ENCODE measurements at places on chromosomes 16 and 17.

- DNase-seq: no peak
These were observed 29.4 kb upstream of the PRKCA start for GRCh38 chr17:66272811-66273585.

GRCh38 chr16:5062790-5063765 is 2.7 kb downstream of the C16orf89 start:
- DNase-seq: no peak

DNA sequence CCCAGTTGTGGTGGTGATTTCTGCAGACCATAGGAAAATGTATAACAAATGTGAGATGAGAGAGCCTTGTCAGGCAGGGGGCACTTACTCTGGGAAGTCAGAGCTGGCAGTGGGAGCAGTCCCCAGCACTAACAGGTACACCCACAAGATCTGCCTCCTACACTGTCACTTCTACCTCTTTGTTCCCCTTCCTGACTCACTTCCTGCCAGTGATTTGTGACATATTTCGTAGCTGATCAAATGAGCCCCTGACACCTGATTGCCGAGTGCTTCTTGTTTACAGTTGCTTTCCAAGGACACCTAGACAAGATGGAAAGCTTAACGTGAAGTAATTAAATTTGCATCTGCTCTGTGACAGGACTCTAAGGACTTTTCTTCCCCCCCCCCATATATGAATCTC is 40.5 kb downstream of the FTO start:
- no peak for DNase-seq

DNA sequence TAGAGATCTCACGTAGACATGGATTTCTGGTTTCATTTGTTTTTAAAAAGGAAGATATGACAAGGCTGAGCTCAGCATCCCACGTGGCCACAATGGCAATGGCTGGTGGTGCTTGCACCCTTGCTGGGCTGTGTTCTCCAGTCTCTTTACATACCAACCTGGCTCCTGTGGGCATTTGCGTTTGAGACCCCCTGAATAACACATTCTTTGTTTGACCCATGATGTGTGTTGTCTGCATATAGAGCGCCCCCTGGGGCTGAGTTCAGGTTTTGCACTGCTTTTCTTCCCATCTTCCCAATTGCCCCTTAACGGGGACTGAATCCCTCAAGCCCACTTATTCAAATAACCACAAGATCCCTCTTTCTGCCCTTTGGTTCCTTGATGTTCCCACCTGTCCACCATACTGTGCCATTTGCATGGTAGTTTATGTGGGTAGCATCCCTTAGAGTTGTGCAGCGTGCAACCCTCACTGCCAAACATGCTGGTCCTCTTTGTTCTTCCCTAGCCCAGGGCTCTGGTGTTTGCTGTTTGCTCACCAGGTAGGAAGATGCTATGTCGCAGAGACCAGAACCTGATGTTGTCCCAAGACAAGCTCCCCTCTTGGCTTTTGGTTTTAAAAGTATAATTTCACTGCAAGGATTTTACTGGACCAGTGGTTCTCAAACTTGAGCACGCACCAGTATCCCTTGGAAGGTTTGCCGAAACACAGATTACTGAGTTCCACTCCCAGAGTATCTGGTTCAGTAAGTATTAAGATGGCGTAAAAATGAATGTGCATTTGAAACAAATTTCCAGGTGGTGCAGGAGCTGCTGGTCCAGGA is 38.5 kb upstream of the NKD1 start:
- peak; percentile 77 for DNase-seq

- DNase-seq: no peak
These were observed 127.2 kb downstream of the AXIN2 start for GRCh38 chr17:65434251-65434650.

DNA sequence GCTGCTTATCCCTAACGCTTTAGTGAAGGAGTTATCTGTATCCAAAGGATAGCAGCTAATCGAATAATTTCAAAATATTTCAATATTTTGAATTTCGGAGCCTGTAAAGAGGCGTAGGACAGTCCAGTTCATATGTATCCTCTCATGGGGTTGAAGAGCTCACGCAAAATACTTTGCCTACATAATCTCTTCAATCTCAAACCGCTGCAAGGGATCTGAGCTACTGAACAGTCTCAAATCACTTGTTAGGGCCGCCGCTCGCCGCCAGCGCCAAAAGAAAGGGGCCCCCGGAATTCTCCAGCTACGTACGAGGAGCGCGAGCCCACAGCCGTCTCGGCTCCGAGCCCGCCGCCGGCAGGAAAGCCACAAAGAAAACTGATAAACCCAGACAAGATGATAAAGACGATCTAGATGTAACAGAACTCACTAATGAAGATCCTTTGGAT is 601 bp upstream of the RFWD3 start:
- DNase-seq: peak; percentile 77

DNA sequence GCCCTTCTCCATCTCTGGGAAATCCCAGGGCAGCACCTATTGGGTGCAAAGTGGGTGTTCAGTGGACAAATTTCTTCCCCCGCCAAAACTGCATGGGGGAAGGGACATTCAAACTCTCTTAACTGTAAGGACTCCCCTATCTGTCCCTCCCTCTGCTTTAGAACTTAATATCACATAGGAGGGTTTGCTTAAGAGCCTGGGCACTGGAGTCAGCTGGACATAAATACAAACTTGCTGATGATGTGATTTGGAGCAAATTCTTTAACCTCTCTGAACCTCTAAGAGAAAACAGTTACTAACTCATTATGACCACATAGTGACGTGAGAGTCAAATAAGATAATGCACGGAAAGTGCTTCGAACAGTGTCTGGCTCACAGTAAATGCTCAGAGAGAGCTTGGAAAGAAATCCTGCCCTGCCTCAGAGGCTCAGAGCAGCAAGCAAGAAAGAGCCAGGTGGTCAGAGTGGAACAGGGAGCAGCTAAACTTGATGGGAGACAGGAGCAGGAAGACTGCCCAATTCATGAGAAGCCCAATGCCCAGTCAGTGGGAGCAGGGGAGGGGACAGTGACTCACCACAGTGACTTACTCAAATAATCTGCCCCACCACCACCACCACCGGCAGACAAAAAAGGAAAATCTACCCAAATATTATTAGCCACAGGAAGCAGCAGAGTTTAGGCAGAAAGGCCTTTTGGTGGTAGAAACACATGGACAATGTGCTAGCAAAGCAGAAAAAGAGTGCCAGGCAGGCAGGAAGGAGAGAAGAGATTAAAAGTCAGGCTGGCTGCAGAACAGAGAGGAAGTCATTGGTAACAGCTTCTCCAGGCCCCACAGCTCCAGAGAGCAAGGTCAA is 23.9 kb upstream of the CCL1 start:
- peak; percentile 50 for DNase-seq

GRCh38 chr17:72387969-72388368 is 267.1 kb downstream of the SOX9 start:
- no peak for DNase-seq

DNA sequence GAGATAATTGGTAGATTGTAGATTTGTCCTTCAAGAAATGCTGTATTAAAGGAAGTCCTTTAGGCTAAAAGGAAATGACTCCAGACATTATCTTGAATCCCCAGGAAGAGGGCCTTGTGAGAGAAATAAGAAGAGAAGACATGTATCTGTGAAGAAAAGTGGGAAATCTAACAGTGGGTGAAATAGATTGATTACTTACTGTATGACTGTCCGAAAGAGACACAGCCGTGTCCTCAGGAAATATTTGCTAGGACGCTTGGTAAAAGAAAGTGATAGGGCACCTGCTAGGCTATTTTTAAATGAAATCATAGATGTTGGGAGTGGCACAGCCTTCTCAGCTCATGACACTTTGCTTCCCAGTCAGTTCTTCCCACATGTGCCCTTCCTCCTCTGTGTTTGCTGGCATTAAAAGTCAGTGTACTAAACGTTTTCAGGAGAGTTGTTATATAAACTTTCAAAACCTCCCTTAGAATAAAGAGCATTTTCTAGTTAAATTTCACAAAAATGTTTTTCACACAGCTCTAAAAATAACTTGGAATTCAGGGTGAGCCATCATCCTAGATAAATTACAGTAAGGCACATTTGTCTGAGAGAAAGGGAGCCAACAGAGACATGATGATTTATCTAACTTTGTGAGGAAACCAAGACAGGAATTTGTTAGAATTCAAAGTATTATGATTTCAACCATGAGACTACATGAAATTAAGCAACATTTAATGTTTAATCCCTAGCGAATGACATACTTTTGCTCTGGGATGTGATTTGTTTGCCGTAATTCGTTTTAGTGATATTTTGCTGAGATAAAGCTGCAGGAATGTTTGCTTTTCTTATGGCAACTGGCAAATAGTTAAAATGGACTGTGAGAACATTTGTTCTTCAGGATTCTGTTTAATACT is 35.0 kb downstream of the DHRS7B start:
- no peak for DNase-seq

DNA sequence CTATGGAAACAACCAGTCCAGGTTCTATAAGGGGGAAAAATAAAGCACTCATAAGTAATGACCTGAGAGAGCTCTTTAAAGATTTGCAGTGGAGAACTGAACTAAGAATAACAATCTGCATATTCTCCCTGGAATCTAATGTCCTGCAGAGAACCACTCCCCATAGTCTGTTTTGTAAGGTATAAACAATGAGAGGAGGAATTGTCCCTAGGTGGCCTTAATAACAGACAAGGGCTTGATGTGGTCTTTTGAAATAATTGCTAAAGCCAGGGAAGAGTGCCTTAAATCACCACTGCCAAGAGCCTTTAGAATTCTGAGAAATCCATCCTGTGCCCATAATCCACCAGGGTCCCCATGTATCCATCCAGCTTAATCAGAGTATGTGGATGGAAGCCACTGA is 106.3 kb downstream of the CDH11 start:
- DNase-seq: no peak

DNA sequence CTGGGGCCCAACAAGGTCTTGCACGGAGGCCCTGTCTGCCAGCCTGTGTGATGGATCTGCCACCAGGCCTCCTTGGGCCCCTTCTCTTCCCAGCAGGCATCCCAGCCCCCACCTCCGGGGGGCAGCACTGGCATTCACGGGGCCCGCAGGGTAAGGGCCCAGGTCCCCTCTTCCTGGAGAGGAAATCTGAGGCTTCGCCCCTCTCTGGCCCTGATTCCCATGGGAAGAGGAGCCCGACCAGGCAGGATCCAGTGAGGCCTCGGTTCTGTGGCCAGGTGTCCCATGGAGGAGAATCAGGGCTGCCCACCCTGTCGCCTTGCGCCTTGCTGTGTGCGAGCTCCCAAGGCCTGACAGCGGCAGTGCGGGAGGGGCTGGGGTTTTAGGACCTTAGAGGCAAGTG is 48.4 kb downstream of the PDPK1 start:
- DNase-seq: peak; percentile 61

GRCh38 chr16:89174055-89174827 is 2.7 kb downstream of the CDH15 start:
- DNase-seq: no peak

Measured in activated CD8-positive, alpha-beta memory T cell treated with anti-CD3 and anti-CD28 coated beads, Interleukin-2, amount 50 U/mL, for 48 hours (primary cell).